ENCODE measurements at places on chromosomes 1 and 21.

GRCh38 chr1:82733645-82734044 lies 932.9 kb downstream of the ADGRL2 start:
- DNase-seq: no peak

DNA sequence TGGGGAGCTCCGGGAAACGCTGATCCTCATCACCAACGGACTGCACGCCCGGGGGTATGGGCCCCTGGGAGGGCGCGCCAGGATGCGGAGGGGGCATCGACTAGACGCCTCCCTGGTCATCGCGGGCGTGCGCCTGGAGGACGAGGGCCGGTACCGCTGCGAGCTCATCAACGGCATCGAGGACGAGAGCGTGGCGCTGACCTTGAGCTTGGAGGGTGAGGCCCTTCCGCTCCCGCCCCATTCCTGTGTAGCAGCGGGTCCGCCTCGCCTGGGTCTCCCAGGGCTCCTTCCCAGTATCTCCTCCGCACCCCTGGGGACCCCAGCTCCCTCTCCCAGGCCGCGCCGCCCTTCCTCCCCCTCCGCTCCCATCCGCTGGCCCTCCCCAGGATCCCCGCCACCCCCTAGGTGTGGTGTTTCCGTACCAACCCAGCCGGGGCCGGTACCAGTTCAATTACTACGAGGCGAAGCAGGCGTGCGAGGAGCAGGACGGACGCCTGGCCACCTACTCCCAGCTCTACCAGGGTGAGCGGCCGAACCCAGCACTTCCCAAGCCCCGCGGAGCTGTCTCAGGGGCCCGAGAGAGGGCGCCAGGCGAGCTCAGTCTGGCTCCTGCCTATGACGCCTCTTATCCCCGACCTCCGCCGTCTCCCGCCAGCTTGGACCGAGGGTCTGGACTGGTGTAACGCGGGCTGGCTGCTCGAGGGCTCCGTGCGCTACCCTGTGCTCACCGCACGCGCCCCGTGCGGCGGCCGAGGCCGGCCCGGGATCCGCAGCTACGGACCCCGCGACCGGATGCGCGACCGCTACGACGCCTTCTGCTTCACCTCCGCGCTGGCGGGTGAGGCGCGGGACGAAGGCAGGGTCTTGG lies 5.0 kb downstream of the HAPLN2 start:
- DNase-seq: peak; percentile 67

- no peak for DNase-seq
Observed at GRCh38 chr1:66556161-66556611, 22.2 kb downstream of the SGIP1 start.

GRCh38 chr1:211518330-211519289 lies 26.6 kb upstream of the RD3 start:
- DNase-seq: no peak
